ENCODE measurements at places on chromosomes 16 and 17.

GRCh38 chr16:22419908-22420307, 45.5 kb upstream of the CDR2 start:
- no peak for DNase-seq

GRCh38 chr17:50352693-50353599, 7.0 kb downstream of the XYLT2 start:
- DNase-seq, result no peak

DNA sequence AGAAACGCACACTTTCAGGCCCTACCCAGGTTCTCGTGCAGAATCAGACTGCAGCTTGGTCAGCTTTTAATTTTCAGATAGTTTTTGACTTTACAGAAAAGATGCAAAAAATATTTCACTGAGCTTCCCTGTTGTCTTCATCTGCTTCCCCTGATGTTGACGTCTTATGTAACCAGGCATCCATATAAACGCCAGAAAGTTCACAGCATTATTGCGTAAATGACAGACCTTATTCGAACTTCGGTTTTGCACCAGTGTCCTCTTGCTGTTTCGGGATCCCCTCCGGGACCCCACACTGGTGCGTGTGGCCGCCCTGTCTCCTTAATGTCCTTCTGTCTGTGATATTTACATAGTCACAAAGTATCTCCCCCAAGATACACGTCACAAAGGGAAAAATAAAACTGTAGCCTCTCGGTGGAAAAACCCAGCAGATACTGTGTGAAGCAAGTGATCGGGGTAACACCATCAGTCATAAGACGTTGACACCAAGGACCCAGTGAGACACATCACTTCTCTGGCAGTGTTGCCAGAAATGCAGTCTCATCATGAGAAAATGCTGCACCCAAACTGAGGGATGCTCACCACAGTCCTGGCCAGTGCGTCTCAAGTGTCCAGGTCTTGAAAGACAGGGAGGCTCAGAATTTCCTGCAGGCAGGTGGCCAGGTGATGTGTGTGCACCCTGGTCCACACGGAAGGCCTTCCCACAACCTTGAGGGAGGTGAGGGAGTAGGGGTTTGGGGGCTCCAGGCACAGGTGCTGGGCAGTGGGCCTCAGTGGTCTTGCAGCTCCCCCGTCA, 4.3 kb downstream of the BANP start:
- DNase-seq, result no peak

- DNase-seq, result peak; percentile 0
These were observed 700 bp downstream of the CCDC43 start for GRCh38 chr17:44688675-44689476.

DNA sequence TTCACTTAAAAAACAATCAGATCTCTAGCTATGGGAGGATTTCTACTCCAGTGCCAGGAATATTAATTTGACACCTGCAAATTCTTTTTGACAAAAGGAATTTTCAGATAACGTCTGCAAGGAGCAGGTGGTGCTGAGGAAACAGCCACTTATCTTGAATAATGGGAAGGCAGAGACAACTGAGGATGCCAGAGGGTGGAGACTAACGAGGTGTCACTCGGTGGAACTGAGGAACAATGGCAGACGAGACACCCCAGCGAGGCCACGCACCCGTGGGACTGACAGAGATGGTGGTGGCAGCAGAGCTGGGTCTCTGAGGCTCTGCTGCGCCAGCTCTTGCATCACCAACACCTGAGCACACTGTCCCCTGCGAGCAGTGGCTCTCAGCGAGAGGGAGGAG, 42.2 kb downstream of the VAC14 start:
- no peak for DNase-seq

- DNase-seq, result no peak
These were observed 560 bp upstream of the P2RX1 start for GRCh38 chr17:3916825-3917224.

- no peak for DNase-seq
These were observed 20.3 kb downstream of the MAP1LC3B start for GRCh38 chr16:87412371-87412995.

- no peak for DNase-seq
These were observed 644 bp downstream of the SEC14L5 start for GRCh38 chr16:4958510-4959438.

- DNase-seq, result no peak
These were observed 162.5 kb upstream of the CNTNAP4 start for GRCh38 chr16:76114681-76115080.

GRCh38 chr17:81257533-81257932, 18.4 kb downstream of the NDUFAF8 start:
- no peak for DNase-seq

DNA sequence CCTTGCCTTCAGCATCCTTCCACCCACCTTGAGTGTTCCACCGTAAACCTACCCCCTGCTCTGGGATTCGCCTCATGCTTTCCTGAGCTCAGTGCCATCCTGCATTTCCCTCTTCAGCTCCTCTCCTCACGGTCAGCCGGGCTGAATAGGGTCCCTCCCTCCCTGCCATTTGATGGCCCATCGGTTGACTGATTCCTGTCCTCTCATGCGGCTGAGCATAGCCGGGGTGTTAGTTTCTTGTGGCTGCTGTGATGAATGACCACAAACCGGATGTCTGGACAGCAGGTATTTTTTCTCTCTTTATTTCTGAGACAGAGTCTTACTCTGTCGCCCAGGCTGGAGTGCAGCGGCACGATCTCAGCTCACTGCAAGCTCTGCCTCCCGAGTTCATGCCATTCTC, 44.1 kb upstream of the MGAT5B start:
- no peak for DNase-seq

DNA sequence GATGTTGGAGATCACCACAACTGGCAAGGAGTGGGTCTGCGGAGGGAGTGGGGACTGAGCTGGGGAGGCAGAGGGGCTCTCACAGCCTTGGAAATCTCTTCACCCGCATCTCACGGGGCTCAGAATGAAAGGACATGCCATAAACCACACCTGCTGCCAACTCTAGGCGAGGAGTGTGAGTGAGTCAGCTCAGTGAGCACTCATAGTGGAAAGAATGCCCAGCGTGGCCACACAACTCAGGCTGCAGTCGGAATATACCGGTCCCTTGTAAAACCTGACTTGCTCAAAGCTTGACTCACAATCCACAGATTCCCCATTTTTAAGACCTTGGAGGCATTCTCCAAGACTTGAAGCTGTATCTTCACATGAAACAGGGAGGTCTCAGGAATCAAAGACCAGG, 36.7 kb downstream of the STAT5A start:
- no peak for DNase-seq

DNA sequence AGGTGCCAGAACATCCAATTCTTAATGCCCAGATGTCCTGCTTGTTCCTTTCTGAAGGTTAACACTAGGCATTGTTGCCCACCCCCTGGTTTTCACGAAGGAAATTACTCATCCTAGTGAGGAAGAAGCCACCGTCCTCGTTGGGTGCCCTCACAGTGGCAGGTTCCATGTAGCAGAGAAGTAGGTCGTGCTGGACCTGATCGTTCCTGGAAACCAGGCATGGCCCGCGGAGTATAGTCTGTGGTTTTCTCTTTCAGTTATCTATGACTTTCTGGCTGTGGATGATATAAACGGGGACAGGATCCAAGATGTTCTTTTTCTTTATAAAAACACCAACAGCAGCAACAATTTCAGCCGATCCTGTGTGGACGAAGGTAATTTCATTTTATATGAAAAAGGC, 16.5 kb downstream of the RGS11 start:
- DNase-seq, result no peak

DNA sequence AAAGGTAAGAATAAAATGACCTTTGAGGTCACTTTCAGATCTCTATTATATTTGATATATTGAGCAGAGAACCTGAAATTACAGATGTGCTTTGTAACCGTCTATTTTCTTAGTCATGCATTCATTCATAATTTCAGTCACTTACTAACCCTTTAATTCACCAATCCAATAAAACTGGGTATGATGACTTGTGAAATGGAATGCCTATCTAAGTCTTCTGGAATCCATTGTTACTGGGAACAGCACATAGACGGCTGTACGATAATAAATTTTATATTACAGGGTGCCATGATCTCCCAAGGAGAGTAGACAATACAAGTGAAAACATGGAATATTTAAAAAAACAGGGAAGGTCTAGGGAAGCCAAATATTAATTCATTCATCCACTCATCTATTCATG, 22.9 kb downstream of the CDH11 start:
- no peak for DNase-seq

DNA sequence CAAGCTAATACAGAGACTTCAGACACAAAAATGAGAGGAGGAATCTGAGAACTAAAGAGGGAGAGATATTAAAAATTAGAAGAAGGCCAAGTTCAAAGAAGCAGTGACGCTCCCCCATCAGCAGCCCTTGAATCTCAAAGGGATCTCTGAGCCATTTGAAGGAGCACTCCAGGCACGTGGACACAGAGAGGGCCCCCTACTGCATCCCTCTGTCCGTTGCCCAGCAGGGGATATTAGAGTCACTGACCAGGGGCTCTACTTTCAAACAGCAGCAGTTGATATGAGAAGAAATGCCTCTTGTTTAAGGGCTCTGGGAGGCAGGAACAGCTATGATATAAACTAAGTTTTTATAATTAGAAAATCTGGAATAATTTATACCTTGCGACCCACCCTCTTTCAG, 479.0 kb upstream of the SALL1 start:
- DNase-seq, result no peak

DNA sequence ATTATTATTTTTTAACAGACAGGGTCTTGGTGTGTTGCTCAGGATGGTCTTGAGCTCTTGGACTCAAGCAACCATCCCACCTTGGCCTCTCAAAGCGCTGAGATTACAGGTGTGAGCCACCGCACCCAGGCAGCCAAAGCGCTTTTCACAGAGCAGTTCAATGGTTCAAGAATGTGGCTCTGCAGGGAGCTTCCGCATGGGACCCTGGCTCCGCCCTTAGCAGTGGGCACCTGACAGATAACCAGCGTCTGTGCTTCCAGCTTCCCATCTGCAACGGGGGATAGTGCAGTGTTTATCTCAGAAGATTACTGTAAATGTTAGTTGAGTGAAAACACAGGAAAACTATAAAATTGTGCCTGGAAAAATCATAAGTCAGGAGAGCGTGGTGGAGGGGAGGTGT, 99.4 kb downstream of the KCNJ12 start:
- no peak for DNase-seq

DNA sequence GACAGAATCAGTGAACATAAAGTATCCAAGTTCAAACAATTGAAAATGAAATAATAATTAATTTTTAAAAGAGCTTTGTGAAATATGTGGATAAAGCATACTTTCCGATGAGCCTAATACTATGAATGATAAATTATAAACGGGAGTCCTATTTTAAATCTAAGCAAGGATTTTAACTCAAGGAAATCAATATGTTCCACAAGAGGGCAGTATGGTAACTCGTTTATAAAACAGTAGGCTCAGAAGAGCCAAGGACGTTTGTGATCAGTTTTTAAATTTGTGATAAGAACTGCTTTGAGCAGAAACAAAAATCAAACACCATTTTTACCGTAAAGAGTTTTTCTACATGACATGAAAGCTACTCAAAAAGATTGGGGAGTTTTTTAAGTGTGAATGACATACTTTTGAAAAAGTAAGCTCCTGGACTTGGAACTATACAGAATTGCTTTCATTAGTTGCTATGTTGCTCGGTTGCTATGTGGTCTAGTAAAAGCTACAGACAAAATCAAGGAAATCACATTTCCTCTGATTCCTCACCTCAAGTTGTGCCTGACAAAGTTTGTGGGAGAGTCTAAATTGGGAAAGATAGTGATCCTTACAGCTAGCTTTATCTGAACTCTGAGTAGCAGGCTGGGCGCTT, 11.8 kb upstream of the TEKT1 start:
- peak; percentile 42 for DNase-seq

DNA sequence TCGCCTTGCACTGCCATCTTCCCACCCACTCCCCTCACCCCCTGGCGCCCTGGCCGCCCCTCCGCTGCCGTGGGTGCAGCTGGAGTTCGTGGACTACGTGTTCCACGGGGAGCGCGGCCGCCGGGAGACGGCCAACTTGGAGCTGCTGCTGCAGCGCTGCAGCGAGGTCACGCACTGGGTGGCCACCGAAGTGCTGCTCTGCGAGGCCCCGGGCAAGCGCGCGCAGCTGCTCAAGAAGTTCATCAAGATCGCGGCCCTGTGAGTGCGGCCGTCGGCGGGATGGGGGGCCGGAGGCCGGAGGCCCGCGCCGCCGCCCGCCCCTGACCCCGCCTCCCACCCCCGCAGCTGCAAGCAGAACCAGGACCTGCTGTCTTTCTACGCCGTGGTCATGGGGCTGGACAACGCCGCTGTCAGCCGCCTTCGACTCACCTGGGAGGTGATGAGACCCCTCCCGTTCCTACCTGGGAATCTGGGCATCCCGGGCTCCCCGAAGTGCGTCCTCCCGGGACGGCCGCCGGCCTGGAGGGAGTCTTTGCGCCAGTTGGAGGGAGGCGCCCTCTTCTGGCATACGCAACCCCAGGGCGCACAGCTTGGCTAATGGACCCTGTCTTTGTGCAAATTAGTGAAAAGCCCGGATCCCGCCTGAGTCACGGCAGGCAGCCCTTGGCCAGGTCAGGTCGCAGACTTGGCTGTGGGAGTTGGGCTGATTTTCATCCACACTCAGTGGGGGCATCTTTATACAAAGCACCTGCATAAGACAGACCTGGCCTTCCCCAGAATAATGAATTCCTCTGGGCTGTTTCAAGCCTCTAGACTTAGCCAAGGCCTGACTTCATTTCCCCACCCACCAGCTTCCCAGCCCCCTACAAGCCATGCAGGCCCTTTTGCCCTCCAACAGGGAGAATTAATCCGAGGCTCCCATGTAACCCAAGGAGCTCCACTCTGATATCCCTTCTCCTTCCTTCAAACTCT, 14.3 kb downstream of the RAPGEFL1 start:
- peak; percentile 65 for DNase-seq

DNA sequence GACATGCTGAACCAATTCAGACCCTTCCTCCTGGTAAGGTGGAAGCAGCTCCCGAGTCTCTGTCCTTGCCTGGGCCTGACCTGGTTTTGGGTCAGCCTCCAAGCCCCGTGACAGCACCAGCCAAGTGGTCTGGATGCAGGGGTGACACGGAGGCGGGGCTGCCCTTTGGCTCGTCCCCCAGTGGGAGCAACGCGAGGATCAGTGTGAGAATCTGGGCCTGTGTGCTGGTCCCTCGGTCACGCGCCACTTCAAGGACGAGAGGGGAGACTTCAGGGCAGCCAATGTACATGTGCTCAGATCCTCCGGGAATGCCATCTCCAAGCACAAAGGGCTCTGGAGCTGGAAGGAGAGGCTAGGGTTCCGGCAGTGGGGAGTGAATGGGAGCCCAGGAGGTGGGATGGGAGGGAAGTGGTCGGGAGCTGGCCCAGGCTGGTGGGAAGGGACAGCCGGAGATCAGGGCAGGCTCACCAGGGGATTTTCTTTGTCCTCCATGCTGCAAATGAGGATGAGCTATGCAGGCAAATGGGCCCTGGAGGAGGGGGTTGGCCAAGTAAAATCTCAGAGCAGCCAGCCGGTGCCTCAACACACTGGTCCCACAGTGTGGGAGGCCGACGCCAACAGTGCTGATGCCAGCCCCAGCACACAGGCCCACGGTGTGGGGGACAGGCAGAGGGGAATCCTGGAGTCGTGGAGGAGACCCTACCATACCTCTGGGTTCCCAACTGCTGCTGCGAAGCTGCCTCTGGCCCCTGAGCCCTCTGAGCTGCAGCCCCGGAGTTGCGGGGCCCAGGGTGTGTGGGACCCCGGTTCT, 4.2 kb upstream of the NDRG4 start:
- no peak for DNase-seq

GRCh38 chr16:50371936-50372595, 3.3 kb upstream of the BRD7 start:
- no peak for DNase-seq

GRCh38 chr16:72848759-72849664, 198.9 kb downstream of the ZFHX3 start:
- no peak for DNase-seq
